Fibroblast of upper back skin (primary cell): ENCODE measurements at places on chromosomes 6 and 20.

GRCh38 chr20:62685781-62686555, 22.7 kb upstream of the NTSR1 start:
- DNase-seq: no peak

GRCh38 chr6:166415306-166415705, 32.6 kb upstream of the MPC1 start:
- DNase-seq: no peak

GRCh38 chr6:89184344-89184743, 32.8 kb downstream of the GABRR1 start:
- no peak for DNase-seq

DNA sequence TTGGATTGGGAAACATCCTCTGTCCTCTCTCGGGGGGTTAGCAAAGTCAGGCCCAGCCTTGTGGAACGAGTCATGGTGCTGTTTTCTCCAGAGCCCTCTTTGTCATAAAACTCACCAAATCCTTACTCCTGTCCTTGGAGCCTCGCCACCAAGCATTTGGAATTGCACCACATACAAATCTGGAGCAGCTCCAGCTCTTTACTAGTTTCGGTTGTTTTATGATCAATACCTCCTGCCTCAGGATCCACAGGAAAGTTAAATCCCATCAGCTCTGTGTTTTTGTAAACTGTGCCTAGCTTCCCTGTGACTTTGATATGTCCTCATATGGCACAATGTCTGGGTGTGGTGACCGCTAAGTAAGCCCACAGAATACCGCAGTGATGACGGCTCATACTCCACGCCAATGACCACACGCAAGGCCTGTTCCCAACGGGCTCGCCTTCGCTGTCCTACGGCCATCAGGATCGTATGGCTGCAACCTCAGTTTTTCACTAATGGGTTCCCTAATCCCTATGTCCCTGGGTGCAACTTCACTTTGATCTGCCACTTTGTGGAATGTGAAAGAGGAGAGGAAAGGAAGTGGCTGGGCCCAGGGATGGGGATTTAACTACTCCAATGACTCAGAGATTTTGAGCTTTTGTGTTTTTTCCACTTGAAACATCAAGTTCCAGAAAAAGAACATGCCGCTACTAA, 111.3 kb upstream of the FOXQ1 start:
- DNase-seq: peak; percentile 66

GRCh38 chr20:62367136-62367632, at the start of gene LAMA5:
LAMA5 (minus strand) TSS chr20:62367312; CDS start chr20:62367245, 67 bp downstream.
- DNase-seq: no peak

DNA sequence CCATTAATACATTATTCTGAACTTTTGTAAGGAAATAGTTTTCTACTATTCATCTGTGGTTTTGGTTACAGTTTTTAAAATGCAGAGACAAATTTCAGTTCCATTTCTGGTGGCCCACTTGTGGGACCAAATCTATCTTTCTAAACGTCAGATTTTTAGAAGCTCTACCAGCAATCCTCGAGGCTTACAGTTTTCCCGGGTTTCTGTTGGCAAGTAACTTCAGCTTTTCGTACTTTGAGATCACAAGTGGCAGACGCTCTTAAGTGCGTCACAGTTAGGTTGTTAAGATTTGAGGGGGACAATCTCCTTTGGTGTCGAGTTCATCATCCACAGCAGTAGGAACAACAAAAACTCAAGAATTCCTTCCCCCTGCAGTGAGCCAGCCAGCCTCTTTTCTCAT, 60.0 kb downstream of the JARID2 start:
- no peak for DNase-seq

DNA sequence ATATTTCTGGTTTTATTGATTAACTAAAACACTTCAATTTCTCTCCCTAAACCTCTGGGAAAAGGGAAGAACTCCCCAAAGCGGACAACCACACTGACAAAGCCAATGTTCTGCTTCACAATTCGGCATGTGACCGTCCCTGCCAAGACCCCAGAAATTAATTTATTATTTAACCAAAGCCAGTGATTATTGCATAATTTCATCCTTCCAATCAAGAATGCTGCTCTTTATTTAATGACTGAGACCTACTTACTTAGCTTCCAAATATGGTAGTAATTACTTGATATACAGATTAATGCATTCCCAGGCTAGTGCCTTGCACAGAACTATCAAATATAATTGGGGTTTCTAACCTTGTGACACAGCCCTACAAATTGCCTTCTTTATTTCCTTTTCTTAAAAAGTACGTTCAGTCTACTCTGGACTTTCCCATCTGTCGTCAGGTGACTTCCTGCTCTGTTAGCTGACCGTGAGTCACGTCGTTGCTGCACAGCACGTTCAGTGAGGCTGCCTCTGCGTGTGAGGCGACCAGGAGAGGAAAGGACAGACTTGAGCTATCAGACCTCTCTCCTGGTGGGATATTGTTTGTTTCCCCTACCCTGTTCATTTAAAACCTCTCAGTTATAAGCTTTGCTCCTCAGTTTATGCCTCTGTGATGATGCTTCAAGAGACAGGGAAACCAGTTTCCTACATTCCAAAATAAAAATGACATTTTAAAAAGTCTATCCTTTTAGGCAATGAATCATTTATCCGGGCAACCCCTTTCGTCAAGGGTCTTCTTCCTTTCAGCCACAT, 55.7 kb upstream of the TNFAIP3 start:
- peak; percentile 72 for DNase-seq

GRCh38 chr6:16496991-16497801, 258.8 kb downstream of the GMPR start:
- no peak for DNase-seq

GRCh38 chr6:152954443-152954842, 28.4 kb downstream of the FBXO5 start:
- no peak for DNase-seq

- DNase-seq: no peak
These were observed 222.7 kb downstream of the EYA2 start for GRCh38 chr20:47117371-47117770.

- peak; percentile 39 for DNase-seq
These were observed at the start of gene BEND3 for GRCh38 chr6:107114926-107115694. BEND3 (minus strand) TSS chr6:107115515; CDS start chr6:107099285, 16,230 bp downstream.

GRCh38 chr20:59996108-59996507, 37.9 kb downstream of the CDH26 start:
- no peak for DNase-seq

- DNase-seq: peak; percentile 74
These were observed 158.2 kb upstream of the PRND start for GRCh38 chr20:4563534-4563933.

- no peak for DNase-seq
These were observed 45.1 kb downstream of the NOL4L start for GRCh38 chr20:32539817-32540675.

- no peak for DNase-seq
These were observed 60.3 kb upstream of the FABP7 start for GRCh38 chr6:122719176-122719575.

- no peak for DNase-seq
These were observed 20.8 kb downstream of the SLC24A3 start for GRCh38 chr20:19232997-19233794.

- DNase-seq: no peak
These were observed 151.1 kb downstream of the TMEM242 start for GRCh38 chr6:157172231-157172701.

DNA sequence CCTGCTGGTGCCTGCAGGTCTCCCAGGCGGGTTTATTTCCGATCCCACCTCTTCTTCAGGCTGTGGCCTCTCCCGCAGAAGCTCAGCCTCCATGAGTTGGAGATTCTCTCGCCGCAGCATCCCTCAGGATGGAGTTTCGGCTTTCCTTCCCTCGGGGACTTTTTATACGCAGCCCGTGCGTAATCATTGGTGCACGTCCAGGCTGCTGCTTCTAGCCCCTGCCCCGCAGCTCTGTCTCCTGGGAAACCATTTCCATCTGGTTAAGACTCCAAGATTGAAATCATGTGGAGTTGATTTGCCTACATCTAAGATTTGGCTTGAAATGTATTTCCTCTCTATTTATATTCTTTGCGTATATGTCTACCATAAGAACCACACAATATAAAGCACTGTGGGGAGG, 46.7 kb upstream of the CARMIL1 start:
- DNase-seq: peak; percentile 96

DNA sequence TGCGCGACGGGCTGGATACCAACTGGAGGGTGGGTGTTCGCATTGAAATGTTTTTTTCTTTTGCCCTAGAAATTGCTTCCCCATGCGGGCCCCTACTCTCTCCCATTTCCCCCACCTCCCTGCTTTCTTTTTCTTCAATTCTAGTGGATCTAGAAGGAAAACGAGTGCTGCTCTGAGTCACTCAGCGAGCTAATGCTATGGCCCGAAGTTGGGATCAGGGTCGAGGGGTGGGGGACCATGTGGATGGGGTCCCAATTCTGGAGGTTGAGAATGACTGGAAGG, 71.5 kb downstream of the SOX4 start:
- no peak for DNase-seq

GRCh38 chr6:84441456-84441855, 214.0 kb upstream of the CEP162 start:
- DNase-seq: no peak

DNA sequence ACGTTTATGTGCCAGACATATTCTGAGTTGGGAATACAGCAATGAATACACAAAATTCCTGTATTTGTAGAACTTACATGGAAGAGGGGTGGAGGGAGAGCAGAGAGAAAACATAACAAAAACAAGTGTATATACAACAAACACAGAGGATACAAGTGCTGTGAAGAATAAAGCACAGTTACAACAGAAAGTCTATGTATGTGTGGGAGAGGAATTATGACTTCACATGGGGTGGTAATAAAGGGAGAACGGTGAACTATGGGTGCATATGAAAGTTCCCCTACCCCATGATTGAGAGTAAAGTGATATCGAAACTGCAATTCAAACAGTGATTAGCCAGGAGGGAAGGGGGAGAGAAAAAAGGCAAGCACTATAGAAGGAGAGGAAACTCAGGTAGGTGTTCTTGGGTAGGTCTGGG, 24.6 kb downstream of the HBS1L start:
- DNase-seq: no peak

DNA sequence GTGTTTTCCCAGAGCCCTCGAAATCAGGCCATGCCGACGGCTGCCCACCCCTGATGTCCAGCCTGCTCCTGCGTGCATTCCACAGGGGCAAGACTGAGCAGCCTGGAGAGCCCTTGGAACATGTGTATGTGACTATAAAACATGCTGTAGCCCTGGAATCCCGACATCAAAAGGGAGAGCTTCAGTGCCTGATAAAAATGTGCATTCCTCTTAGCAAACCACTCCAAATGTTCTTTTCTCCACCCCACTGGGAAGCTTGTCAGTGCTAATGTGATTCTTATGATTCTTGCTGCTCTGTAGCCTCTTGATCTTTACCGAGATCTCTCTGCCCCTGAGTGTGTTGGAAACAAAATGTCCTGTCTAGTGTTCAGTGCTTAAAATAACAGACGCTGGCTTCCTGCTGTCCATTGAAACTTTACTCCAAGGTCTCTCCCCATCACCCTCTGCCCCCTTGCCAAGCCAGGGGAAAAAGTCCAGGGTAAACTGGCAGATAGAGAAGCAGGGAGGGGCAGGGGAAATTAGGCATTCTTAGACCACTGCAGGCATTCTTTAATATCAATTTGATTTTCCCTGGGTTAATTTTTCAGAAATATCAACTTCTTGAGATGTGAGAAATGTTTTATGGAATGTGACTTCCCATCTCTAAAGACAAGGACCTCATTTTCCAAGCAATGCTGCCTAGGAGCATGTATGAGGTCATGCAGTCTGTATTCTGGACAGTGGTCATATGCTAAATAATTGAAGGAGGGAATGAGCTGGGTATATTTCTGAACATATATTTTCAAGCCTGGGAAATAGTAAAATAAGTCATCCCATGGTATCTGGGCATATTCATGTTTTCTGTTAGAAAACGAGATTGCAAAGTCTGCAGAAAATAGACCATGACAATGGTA, 73.8 kb upstream of the ISM1 start:
- peak; percentile 28 for DNase-seq

GRCh38 chr20:38386004-38386403, 39.7 kb downstream of the LBP start:
- DNase-seq: no peak

- DNase-seq: peak; percentile 43
These were observed 67.1 kb upstream of the MYLIP start for GRCh38 chr6:16061818-16062217.

DNA sequence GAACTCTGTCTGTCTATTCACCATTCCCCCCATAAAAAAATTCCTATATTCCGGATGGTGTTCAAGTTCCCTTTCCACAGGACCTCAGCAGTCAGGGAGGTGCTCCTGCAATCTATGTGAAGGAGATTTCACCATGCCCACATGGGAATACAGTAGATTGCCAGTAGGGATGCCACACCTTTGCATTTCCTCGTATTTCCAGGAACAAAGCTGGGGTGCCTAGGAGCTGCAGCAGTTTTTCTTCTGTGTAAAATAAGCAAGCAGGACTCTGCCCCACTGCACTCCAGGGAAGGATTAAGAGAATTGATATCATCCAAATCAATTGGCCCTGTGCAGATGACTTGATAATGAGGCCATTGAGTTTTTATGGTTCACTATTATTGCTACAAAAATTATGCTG, 7.4 kb upstream of the KIF16B start:
- no peak for DNase-seq

DNA sequence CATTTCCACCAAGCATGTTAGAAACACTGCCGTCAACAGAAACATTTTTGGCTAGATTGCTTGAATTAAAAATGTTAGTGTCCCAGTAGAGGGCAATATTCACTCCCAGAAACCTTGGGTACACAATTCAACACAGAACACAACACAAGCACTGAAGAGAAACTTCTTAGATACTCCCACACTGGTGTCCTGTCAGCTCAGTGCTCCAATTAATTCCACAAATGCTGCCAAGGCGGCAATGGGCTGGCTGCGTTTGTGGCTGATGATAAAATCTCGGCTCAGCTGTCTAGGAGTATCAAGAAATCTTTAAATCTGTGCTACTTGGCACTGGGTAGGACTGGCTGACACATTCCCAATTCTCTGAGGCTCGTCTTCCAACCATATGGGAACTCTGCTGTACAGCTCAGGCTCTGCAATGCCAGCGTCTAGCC, 39.3 kb downstream of the BEND3 start:
- peak; percentile 10 for DNase-seq

- no peak for DNase-seq
These were observed 238.6 kb downstream of the LRFN2 start for GRCh38 chr6:40348591-40348990.

GRCh38 chr6:74480561-74480960, 725.3 kb downstream of the COL12A1 start:
- DNase-seq: no peak

- DNase-seq: no peak
These were observed 602 bp upstream of the HLA-DPB1 start for GRCh38 chr6:33075208-33075567.
